ENCODE measurements at places on chromosomes 13 and 19.
A peak's percentile ranks its signal among the peaks of the same experiment; 100 is the strongest.

DNA sequence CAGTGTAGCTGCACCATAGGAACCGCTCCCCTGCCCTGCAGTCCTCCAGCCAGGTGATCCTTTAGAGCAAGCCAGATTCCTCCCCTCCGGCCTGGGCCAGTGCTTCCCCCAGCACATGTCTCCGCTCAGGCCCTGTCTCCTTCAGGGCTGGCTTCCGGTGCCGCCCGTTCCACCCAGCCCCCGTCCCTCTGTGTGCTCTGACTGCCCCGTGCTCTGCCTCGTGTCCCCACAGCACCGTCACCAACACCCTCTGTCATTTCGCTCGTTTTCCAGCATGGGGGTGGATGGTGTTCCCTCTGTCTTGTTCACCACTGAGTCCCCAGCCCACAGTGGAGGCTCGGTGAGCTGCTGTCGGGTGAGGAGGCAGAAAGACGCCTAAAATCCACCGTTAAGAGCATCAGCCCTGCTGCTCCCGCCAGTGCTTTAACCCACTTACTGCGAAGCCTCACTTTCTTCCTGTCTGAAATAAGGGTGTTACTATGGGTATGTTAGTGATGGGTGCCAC lies 54.5 kb downstream of the TSSK6 start:
- DNase-seq, result peak; percentile 28

DNA sequence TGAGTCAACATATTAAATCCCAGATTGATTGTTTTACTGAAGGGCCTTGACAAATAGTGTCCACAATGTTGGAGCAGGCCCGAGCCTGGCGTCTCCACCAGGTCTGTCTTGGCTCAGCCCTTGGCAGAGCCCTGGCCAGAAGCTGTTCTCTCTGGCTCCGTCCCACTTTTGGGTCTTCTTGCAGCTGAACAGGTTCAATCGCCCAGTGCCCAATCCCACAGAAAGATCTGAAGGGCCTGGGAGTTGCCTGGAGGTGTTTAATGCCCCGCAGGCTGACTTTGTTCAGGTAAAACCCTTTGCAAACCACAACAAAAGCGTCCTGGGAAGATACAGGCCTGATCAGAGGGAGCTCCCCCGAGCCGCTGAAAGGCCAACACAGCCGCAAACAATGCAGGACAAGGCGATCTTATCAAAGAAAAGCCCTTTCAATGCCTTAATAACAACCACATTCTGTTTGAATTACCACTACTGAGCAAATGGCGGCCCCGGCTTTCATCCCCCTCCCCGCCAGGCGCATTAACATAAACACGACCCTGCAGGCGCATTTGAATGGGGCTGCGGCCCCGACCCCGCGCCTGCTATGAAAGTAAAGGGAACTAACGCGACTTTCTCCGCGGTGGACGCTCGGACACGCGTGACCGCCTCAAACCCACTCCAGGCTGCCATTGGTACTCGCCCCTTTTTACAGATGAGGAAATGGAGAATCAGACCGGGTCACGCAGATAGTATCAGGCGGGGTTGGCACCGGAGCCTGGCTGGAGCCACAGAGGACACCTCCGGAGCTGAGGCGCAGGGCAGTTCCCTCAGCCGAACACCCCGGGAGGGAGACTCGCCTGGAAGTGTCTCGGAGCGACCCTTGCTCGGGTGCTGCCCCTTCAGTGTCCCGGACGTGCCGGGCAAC lies 3.1 kb downstream of the CDX2 start:
- DNase-seq, result no peak

DNA sequence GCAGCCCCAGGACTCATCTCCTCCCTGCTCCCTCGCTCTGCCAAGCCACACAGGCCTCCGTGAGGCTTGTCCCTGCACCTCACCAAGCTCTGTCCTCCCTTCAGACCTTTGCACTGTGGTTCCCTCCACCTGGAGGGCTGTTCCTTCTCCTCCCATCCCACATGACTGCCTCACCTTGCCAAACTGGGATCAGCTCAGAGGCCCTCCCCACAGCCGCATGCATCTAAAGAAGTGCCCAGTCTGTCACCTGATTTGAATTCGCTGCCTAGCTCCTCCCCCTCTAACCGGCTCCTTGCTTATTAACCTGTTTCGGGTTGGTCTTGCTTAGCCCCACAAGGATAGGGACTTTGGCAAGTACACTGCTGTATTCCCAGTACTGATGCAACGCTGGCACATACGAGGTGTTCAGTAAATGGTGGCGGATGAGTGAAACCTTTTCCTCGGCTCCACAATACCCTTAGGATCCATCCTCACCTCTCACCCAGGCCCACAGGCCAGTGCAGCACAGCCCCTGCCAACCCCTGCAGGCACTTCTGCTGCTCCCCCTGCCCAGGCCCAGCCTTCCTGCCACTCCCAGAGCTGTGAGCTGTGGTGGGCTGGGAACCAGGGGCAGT lies 4.4 kb downstream of the AKT2 start:
- no peak for DNase-seq

DNA sequence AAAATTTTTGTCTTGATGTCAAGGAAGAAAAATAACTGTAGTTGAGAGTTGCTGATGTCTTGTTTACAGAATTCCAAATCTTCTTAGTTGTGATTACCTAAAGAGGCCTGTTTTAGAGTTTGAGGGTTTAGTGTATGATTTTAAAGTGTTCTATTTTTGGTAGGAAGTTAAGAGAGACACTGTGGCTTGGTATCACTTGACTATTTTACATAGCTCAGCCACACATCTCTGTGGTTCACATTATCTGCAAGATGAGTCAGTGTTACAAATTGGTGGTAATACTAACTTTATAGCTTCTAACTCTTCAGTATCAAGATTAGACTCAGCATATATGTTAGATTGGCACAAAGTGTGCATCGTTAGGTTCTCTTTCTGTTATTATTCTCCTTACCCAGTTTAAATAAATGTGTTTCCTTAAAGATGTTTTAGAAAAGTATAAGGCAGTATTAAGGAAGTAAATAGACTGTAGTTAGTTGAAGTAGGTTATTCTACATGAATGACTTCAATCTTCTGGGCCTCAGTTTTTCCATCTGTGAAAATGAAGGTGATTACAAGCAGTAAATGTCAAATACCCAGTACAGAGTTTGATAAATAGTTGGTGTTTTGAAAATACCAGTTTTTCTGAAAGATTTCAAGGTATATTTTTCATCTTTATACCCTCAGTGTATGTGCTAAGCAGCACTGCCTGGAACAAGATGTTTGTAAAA lies 33.4 kb downstream of the COG6 start:
- no peak for DNase-seq

GRCh38 chr13:94657167-94657566 lies 55.2 kb downstream of the SOX21 start:
- no peak for DNase-seq

DNA sequence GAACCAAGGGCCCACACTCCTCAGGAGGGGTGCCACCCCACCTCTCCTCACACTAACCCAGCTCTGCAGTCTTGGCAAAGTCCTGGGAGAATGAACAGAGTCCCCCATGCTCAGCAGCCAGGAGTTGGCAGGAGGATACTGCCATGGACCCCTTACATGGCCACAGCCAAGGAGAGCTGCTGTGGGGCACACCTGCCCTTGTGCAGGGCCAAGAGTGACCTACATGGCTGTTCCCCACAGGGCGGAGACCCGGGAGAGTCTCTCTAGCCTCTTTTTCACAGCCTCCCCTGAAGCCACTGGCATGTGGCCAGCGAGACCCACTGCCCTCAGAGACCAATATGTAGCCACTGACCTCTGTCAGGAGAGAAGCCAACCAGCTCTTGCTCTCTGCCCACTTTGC lies 45.9 kb upstream of the VSTM2B start:
- no peak for DNase-seq

- no peak for DNase-seq
These were observed 870 bp downstream of the SPIB start for GRCh38 chr19:50419580-50420035.

- no peak for DNase-seq
These were observed 23.5 kb downstream of the LGALS16 start for GRCh38 chr19:39679056-39679790.

- DNase-seq, result no peak
These were observed 65.1 kb downstream of the SIAH3 start for GRCh38 chr13:45786293-45786920.

- DNase-seq, result peak; percentile 47
These were observed 2.9 kb upstream of the HOOK2 start for GRCh38 chr19:12778017-12778904.

- no peak for DNase-seq
These were observed 7.4 kb upstream of the KLHL26 start for GRCh38 chr19:18629166-18630088.

DNA sequence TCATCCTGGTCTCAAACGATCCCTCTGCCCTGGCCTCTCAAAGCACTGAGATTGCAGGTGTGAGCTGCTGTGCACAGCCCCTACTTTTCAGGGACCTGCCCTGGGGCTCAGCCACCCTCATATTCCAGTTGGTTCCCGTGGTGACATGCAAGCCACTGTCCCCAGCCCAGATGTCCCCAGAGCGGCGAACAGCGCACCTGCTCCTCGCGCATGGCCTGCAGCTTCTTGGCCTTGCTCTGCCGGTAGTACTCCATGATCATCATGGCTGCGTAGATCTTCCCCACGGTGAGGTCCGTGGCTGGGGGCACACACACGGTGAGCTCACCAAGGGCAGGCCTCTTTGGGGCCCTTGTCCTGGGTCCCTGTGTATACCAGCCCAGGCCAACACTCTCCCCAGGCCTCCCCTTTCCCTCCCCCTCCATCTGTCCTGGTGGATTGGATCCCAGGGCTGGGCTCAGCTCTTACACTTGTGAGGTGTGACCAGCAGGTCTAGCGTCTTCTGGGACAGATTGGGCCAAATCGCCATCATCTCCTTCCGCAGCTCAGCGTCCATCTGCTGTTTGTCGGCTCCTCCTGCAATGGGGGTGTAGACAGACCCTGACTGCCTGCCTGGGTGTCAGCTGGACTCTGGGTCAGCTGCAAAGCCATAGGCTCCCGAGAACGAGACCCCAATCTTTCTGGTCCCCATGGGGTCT lies 64.0 kb downstream of the IER2 start:
- no peak for DNase-seq

DNA sequence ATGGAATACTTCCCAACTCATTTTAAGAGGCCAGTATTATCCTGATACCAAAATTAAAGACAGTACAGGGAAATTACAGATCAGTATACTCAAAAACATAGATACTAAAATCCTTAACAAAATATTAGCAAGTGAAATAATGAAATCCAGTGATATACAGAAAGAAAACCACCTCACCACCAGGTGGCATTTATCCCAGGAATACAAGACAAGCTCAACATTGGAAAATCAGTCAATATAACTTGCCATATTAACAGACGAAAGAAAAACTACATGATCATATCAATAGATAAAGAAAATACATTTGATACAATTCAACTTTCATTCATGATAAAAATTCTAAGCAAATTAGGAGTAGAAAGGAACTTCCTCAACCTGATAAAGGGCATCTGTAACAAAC lies 6.7 kb upstream of the GNA15 start:
- no peak for DNase-seq

GRCh38 chr13:113148940-113149503 lies 9.4 kb upstream of the PROZ start:
- DNase-seq, result no peak

- DNase-seq, result no peak
These were observed 264.1 kb downstream of the TSHZ3 start for GRCh38 chr19:31085125-31085524.

- no peak for DNase-seq
These were observed 56.1 kb downstream of the DNM2 start for GRCh38 chr19:10773969-10774368.

GRCh38 chr13:104764600-104764999 lies 1698.4 kb upstream of the SLC10A2 start:
- no peak for DNase-seq

DNA sequence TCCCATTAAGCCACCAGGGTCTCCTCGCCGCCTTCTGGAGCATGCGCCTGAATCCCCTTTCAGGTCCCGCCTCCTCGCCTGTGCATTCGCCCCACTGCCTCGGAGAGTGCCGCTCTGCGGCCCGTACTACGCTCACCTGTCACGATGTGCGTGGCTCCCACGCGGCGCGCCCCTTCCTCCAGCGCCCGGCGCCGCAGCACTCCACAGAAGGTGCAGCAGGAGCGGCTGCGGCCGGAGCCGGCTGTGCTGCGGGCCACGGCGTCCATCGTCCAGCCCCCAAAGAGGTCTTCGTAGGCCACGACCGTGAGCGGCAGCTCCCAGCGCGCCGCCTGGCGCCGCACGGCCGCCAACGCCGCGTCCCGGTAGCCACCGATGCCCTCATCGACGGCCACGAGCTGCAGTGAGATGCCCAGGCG lies 4.3 kb downstream of the CTU1 start:
- DNase-seq, result no peak

DNA sequence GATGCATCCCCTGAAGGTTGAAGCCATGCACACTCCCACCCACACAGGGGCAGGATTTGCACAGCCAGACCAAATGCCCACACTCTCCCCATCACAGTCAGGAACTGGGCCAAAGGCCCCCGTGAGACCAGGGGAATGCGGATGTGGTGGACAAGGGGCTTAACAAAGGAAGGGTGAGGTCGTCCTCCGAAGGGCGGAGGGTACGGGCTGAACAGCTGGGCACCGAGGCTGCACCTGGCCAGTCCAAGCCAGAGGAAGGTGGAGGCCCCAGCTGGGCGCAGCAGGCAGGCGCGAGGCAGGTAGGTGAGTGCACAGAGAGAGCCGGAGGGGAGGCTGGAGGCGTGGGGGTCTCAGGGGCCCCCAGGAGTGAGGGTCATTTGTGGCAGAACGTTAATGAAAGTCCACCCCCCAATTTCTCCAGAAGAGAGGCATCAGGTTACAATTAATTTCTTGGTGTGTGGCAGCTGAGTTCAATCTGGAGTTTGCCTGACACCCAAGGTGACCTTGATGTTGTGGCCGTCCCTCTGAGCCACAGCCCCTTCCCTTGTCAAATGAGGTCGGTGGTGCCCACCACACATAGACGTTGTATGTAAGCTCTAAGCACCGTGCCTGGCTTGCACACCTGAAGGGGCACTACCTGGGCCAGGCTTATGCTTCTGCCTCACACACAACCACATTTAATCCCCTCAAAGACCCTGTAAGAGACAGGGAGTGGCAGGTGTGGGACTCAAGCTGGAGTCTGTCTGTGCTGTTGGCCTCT lies 2.9 kb downstream of the KLK15 start:
- no peak for DNase-seq

- DNase-seq, result no peak
These were observed 1608.8 kb downstream of the OLFM4 start for GRCh38 chr13:54637366-54637765.

- no peak for DNase-seq
These were observed 105.5 kb upstream of the ZNF536 start for GRCh38 chr19:30266687-30267086.

DNA sequence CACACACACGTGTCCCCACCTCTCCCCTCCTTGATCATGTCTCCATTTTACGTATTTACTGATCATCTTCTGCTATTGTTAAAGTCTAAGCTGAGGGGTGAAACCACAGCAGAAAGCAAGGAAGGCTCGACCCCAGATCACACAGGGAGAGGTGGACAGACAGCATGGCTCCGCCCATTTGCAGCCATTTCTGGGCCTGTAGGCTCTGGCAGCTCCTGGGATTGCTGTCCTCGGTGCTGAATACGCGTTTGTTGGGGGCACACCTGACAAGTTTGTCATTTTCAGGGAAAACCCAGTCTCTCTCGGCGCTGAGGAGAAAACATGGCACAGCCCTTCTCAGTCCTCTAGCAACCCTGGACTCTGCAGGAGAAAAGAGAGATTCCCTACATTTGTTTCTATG lies 8.0 kb downstream of the TMEM86B start:
- DNase-seq, result no peak
